ENCODE measurements at places on chromosomes 6 and 20.

- no peak for DNase-seq
These were observed 87.1 kb downstream of the SESN1 start for GRCh38 chr6:109007521-109007920.

DNA sequence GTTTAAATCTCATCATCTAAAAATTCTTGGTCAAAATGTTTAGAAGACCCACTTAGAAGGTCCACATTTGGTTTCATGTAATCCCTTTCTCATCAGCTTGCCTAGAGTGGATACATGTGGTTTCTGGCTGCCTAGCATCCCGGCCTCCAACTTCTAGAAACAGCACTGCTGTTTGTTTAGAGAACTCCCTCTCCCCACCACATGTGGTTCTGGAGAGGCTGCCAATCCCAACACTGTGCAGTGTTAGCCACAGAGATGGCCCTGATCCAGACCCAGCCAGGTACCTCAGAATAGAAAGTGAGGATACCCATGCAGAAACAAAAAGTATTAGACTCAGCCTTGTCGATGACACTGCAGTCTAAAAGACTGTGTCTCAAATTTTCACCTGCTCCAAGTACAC, 241.8 kb downstream of the BCKDHB start:
- DNase-seq, result no peak

GRCh38 chr20:45404438-45404837, 3.7 kb upstream of the DBNDD2 start:
- no peak for DNase-seq

- no peak for DNase-seq
These were observed 233.0 kb downstream of the ERMARD start for GRCh38 chr6:169984181-169985120.

DNA sequence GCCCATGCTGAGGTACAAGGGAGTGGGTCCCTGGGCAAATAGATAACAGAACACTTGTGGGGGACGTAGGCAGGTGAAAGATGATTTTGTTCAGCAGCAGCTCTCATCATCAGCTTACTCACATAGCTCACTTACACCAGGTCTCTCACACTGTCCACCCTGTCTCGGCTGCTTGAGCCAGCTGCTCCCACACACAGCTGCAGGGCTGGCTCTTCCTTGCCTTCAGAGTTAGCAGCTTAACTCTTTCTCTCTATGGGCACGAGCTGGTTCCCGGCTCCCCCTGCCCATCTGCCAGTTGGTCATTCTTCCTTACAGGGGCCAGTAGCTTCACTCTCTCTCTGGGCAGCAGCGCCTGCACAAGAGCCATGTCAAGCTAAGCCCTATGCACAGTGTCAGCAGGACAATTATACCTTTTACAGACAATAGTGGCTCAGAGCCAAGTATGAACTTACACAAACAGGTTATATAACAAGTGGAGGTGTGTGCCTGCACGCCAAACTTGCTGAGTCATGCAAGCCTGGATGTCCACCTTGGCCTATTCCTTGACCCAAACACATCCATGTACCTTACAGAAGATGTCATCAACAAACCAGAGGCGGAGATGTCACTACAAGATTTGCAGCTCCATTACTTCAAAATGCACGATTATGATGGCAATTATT, 18.7 kb downstream of the ZNF391 start:
- DNase-seq, result no peak

GRCh38 chr6:146149770-146150169, 120.9 kb downstream of the GRM1 start:
- DNase-seq, result no peak

DNA sequence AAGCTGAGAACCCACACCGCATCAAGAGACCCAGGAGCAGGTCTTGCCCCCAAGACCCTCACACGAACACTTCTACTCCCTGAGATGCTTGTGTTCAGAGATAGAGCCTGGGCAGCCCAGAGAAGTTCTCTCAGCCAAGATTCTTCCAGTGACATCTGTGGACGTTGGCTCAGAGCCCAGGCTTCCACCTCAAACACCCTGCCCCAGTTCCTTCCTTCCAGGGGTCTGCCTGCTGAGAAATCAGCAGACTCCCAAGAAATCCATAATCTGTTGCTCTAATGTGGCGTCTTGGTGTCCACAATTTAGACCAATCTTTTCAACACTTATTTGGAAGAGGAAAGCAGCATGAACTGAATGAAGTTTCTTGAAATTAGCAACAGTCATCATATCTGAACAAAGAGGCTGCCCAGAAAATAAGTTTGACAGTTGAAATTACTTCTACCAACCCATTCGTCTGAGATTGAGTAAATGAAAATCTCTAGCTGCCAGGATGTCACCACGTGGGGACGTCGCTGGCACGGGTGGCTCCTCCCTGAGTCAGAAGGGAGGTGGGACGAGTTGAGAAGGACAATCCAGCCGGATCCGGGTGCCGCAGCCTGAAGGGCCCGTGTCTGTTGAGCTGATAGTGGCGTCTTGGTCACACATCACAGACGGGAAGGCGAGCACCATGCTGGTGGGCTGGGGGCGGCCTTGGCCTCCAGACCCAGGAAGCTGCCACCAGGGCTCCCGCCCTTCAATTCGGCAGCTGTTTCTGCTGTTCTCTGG, 400.9 kb downstream of the TAF4 start:
- DNase-seq, result no peak

DNA sequence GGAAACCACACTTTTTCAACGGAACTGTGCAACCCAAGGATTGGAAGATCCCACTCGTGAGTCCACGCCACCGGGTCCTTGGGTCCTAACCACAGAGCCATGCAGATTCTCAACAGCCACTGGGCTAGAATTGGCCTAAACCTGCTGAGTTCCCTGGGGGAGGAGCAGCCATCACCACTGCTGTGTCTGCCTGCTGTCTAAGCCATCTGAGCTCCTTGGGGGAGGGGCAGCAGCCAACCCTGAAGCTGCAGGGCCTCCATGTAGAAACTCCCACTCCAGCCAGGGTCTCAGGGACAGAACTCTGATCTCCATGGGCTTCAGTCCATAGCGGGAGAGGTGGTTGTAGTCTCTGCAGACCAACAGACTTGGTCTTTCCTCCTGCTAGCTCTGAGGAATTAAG, 154.6 kb upstream of the VGLL2 start:
- no peak for DNase-seq

- no peak for DNase-seq
These were observed 11.4 kb upstream of the SNX9 start for GRCh38 chr6:157811476-157812173.

DNA sequence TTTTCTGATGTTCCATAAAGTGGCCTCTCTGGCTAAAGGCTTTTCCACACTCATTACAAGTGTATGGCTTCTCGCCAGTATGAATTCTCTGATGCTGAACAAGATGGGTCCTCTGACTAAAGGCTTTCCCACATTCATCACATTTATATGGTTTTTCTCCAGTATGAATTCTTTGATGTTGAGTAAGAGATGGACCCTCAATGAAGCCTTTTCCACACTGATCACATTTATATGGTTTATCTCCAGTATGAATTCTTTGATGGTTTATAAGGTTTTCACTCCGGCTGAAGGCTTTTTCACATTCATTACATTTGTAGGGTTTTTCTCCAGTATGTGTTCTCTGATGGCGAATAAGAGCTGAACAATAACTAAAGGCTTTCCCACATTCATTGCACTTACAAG, 20.4 kb downstream of the ZNF184 start:
- no peak for DNase-seq

- no peak for DNase-seq
These were observed 4.8 kb upstream of the CD93 start for GRCh38 chr20:23090878-23091277.

GRCh38 chr20:37453836-37454235, 67.2 kb upstream of the NNAT start:
- DNase-seq, result no peak

DNA sequence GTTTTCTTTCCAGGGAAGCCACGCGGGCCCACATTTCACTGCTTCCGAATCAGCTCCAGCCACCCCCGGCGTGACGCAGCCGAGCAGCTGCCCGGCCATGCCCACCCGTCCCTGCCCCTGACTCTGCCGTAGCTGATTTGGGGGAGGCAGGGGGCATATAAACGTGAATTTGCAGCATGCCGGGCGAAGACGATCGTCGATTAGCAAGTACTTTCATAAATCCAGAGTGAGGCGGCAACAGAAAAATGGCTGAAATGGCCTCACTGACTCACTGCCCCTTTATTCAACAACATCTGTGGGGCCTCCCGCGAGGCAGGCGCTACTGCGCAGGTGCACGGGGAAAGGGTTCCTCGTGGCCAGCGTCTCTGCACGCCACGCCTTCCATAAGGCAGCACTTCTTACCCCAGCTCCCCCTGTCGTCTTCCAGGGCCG, 118.0 kb downstream of the DLL1 start:
- no peak for DNase-seq

DNA sequence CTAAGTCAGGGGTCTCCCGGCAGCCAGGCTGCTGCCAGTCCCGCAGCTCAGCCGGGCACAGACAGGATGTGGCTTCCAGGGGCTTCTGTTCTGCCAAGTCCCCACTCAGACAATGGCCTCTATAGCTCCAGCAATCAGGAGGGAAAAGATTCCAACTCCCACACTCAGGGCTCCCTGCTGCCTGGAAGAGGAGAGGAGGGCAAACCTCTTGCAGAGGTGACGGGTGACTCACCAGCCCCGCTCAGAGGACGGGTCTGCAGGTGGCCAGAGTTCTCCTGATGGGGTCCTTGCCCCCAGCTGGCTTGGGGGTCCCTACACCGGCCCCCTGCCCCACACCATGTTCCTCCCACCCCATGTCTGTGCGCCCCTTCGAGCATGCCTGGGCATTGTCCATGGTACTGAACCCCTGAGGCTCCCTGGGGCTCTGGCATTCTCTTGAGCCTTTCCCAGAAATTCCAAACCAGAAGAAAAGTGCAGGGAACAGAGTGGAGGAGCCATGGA, 32.6 kb downstream of the NTSR1 start:
- DNase-seq, result no peak

GRCh38 chr6:22237526-22237925, 59.3 kb downstream of the PRL start:
- DNase-seq, result no peak

GRCh38 chr20:13220194-13220903, 725 bp upstream of the ISM1 start:
- peak; percentile 35 for DNase-seq

- no peak for DNase-seq
These were observed 13.5 kb downstream of the PFDN4 start for GRCh38 chr20:54221353-54221752.

Data from NCI-H510A (cell line).